MM.1S (cell line): ENCODE measurements at places on chromosomes 7 and 10.

GRCh38 chr7:140876519-140877248 is 48.0 kb downstream of the BRAF start:
- peak; percentile 88 for DNase-seq

DNA sequence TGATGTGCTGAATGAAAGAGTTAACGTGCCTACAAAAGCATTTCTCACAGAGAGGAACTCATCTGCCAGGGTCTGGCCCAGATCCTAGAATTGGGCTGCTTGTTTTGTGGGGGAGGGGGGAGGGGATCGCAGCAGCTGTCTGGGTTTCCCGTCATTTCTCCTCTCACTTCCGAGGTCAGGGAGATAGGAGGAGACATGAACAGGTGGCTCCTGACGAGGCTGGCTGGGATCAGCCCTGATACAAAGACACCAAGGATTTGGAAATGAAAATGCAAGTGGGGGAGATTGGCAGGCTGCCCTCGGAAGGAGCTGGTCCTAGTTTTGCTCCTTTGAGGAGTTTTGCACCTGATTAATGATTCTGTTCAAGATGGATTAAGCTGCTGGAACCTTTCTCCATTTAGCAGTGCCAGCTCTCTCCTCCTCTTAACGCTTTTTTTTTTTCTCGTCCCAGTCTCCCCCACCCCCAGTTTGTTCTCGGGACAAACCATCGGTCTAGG is 86.8 kb upstream of the KMT2C start:
- DNase-seq: no peak

DNA sequence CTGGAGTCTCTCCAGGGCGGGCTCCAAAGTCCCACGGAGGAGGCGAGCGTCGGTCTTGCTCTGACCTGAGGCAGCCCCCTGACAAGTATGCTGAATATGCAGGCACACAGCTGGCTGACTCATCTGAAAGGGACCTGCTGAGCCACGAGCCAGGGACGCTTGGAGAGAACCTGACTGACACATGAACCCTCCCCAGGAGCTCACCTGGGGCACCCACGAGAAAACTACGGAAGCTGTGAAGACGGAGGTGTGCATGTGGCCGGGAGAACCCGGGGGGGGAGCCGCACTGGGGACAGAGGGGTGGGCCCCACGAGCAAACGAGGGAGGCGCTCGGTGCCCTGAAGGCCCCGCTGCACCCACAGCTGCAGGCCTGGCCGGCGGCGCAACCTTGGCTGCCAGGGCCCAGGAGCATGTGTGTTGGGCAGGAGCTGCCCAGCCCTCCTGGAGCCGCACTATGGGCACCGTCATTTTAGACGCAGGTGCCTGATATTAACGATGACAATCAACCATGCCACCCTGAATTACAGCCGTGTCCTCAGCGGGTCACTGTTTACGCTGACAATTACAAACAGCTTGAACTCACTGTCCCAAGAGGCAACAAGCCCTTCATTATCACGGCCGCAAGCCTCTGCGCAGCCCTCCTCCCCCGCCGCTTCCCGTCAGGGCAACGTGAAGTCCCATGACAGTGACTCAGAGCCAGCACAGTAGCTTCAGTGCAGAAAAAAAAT is 64.7 kb downstream of the DIP2C start:
- DNase-seq: no peak

DNA sequence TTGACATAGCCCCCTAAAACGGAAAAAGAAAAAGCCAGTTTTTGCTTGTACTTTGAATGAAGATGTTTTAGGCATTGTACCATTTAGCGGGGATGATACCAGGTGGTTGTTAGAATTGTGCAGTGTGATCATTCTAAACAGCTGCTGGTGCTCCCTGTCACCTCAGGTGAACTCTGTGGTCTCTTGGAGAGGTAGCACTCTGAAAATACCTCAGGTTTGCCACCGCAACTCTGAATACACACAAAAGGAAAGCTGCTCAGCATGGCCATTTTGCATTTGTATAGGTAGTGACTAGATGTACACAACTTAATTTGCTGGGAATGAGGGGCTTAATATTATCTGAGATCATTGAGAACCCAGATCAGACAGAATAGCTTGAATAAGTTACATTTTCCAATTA is 52.6 kb downstream of the PLEKHA8 start:
- DNase-seq: peak; percentile 78

DNA sequence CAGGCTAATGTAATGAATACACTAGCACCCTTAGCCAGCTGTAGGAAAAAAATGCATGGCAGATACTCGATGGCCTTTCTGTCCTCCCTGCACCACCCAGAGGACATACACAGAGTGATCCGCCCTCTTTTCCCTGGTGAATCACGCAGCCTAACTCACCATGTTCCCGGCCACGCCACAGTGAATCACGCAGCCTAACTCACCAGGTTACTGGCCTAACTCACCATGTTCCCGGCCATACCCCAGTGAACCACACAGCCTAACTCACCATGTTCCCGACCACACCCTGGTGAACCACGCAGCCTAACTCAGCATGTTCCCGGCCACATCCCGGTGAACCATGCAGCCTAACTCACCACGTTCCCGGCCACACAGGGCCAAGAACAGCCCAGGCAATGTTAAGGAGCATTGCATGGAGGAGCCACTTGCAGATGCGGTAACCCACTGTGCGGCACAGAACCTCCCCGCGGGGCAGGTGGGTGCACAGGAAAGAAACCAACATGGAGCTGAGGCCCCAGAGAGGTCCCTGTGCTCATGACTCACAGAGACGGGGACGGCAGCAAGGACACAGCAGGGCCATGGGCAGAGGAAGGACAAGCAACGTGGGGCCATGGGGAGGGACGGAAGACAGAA is 508.5 kb downstream of the DNAJB6 start:
- no peak for DNase-seq

DNA sequence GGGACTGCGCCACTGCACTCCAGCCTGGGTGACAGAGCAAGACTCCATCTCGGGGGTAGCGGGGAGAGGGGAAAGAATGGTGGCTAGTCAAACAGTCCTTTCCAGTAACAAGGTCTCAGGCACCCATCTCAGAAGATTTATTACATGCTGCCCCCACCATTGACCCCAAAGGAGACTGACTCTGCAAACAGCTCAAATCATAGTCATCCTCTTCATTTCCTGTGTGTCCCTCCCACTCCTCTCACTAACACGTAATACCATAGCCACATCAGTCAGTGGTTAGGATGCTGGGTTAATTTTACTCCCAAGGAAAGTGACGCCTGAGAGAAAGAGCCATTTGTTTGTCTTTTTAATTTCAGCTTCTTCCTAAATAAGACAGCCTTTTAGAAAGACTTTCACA is 56.6 kb upstream of the BET1 start:
- no peak for DNase-seq

- DNase-seq: no peak
Observed at GRCh38 chr7:137304165-137304564, 39.4 kb downstream of the PTN start.
